ENCODE measurements at places on chromosomes 6 and 20.

DNA sequence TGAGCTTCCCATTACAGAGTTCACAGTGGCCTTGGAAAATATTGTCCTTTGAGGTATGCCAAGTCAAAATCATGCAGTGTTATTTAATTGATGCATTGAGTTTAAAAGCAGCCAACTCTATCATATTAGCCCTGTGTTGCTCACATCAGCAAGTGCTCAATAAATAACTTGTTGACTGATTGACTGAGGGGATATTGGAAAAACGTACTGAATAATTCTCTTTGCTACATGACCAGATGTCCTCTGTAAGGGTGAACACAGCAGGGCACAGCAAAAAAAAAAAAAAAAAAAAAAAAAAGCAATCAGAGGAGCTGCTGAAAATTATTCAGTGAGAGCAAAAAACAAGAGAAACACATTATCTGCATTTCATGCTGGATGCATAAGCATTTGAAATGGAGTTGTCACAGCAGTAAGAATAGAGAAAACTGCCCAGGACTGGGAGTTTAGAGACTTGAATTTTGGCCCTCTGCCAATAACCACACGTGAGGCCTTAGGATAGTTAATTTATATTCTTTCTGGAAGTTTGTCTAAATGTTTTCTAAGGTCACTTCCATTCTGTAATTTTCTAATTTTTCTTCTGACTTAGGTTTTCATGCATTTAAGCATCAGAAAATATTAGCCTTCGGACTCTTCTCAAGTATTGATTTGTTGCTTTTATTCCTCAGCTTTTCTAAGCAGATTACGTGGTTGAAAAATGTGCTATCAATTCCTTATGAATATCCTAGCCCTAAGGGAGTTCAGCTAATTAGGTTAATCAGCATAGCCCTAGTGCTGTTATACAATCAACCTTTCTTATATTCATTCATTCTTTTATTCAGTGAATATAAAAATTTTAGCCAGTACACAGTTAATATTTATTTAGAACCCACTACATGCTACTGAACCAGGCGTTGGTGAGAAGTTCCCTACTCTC lies 246.8 kb upstream of the STXBP5 start:
- DNase-seq = no peak

GRCh38 chr20:36384022-36384619 lies 78.0 kb downstream of the DLGAP4 start:
- DNase-seq = peak; percentile 68

GRCh38 chr6:41798901-41799558 lies 11.5 kb downstream of the TOMM6 start:
- no peak for DNase-seq

GRCh38 chr6:26123947-26124780 lies 36.9 kb downstream of the HFE start:
- DNase-seq = peak; percentile 84

GRCh38 chr6:15090745-15091384 lies 155.0 kb upstream of the JARID2 start:
- no peak for DNase-seq

GRCh38 chr6:33384581-33385020 lies 7.0 kb upstream of the KIFC1 start:
- no peak for DNase-seq

- no peak for DNase-seq
Measured at GRCh38 chr6:27126046-27126814, 121.3 kb upstream of the PRSS16 start.
